BJ (cell line): ENCODE measurements at places on chromosomes 3 and 15.

DNA sequence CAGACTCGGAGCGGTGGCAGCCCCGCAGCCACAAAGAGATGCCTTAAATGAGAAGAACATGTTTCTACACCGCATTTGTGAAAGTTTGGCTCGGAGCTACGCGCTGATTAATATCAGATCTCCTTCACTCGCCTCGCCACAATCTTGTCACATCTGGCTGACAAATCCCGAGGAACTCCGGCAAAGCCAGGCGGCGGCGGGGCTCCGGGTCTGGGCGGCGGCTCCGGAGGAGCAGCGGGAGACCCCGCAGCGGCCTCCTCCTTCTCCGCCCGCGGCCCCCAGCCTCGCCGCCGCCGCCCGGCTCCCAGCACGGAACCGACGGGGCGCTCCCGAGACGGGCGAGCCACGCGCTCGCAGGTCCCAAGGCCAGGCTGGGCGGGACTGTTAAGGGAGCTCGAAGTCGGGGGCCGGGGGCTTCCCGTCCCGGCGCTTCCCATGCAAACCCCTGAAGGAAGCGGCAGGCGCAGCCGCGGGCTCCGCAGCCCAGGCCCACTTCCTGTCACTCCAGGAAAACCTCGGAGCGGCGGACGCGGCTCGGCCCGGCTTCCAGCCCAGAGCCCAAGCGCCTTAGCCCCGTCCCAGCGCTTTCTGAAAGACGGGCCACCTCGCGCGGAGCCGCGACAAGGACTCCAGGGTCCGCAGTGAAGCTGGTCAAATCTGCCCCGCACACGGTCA, 1.2 kb downstream of the BNC1 start:
- no peak for DNase-seq

DNA sequence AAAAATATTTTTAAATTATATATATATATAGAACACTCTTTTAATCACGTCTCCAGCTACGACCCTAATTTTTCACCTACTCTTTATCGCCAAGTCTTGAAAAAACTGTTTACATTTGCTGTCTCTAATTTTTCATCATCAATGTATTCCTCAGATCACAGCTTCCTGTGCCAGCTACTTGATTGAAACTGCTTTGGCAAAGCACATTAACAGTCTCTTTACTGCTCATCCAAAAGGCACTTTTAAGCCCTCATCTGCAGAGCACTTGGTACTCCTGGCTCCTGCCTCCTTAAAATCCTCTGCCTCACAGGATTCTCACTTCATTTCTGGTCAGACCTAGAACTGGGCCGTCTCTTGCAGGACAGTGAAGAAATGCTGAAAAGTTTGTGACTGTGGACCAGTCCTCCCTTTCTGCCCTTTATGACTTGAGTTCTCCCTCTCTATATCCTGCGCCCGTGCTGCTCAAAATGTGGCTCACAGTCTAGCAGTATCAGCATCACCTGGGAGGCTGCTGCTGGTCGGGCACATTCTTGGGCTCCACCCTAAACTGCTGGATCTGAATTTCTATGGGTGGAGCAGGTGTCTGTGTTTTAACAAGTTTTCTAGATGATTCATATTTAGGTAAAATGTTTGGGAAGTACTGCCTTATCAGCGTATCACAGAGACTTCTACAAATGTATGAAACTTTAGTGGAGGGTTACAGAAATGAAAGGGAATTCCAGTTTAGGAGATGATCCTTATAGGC, 196.8 kb downstream of the ADAMTSL3 start:
- DNase-seq, result no peak

DNA sequence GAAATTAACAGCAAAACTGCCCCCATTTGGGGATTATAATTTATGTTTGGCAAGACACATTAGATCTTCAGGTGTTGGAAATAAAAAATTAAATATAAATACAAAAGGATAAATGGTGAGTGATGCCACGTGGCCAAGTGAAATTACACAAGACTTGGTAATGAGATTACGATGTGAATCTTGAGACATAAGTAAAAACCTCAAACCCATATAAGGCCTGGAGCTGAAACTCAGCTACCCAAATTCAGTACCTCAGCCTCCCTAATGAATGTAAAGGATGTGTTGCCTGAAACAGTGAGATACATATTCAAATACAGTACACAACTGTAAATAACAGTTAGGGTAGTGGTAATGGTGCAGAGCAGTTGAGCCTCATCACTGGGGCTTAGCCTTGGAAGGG, 1146.6 kb downstream of the OTOL1 start:
- DNase-seq, result no peak

- DNase-seq, result no peak
These were observed 379.8 kb downstream of the LPP start for GRCh38 chr3:188533612-188534357.

DNA sequence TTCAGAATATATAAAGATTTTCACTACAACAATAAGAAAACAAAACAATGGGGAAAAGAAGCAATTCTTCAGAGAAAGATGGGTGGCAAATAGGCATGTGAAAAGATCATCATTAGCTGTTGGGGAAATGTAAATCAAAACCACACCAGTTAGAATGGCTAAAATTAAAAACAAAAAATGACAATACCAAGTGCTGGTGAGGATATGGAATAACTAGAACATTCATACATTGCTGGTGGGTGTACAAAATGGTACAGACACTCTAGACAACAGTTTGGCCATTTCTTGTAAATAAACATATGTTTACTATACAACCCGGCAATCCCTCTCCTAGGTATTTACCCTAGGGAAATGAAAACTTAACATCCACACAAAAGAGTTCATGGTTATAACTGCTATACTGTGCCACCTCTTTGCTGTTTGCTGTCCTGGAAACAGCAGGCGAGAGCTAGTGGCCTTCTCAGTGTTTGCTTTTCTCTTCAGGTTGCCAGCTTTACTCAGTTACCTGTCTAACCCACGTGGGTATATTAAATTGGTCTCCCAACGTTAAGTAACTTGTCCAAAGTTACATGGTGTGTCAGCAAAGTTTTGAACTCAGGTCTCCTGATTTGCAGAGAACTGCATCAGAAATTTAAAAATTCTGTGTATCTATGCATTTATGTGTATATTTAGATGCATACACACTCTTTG, 4.6 kb upstream of the NIT2 start:
- no peak for DNase-seq

DNA sequence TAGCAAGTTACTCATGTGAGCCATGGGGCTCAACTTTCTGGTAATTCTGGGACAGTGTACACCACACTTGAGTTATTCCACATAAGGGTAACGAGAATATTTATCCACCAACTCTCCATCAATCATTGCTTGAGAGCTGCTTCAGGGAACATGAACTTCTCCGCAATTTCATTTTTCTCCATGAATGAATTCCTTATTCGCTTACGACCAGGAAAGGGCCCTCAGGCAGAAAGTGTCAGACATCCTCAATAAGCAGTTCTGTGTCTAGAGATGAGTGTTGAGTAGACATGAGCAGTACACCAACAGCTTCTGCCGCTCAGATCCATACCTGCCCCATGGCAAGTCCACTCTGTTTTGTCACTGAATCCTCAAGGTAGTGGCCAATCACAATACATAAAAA, 24.8 kb upstream of the IQCF2 start:
- no peak for DNase-seq
